ENCODE measurements at places on chromosomes 2 and 18.

DNA sequence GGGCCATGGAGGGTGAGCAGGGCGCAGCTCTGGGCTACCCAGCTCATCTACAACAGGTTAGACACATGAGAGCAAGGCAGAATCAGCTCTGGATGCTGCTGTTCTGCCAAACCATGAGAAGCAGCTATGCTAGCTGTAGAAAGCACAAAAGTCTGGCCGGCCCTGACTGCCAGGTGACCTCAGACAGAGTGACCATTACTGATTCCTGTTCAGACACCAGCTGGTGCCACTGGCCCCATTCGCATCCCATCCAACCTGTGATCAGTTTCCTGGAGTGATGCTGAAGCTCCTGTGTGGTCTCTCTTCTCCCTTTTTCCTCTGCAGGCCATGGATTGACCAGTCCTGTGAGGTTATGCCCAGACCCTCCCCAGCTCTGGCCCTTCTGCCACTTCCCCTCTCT lies 14.3 kb downstream of the RBMS1 start:
- DNase-seq, result no peak

GRCh38 chr18:63088262-63088661 lies 231.3 kb downstream of the BCL2 start:
- DNase-seq, result no peak

GRCh38 chr2:10022041-10022421 lies 21.3 kb upstream of the KLF11 start:
- DNase-seq, result no peak

- DNase-seq, result no peak
Observed at GRCh38 chr2:120473522-120474271, 127.8 kb downstream of the INHBB start.

DNA sequence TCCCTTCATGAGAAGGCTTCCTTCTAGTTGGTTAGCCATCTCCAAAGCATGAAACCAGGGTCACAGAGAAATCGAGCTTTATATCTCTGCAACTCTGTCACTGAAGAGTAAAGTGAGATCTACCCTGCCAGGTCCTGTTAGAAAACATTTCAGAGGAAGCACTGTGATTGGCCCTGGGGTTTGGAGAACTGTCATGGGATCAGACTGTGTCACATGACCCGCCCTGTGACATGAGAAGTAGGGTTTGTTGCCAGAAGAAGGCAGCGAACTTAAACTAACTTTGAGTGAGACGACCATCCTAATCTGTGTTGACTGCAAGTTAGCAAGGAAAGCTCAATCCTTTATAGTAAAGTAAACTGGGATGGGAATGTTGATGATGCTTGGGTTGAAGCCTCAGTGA lies 55.5 kb downstream of the SLC9A2 start:
- DNase-seq, result no peak

- no peak for DNase-seq
Observed at GRCh38 chr2:105788670-105789290, 44.1 kb downstream of the NCK2 start.

GRCh38 chr2:9234680-9235146 lies 28.1 kb downstream of the ASAP2 start:
- DNase-seq, result no peak

- no peak for DNase-seq
Observed at GRCh38 chr2:38217401-38218188, 141.6 kb upstream of the CYP1B1 start.

DNA sequence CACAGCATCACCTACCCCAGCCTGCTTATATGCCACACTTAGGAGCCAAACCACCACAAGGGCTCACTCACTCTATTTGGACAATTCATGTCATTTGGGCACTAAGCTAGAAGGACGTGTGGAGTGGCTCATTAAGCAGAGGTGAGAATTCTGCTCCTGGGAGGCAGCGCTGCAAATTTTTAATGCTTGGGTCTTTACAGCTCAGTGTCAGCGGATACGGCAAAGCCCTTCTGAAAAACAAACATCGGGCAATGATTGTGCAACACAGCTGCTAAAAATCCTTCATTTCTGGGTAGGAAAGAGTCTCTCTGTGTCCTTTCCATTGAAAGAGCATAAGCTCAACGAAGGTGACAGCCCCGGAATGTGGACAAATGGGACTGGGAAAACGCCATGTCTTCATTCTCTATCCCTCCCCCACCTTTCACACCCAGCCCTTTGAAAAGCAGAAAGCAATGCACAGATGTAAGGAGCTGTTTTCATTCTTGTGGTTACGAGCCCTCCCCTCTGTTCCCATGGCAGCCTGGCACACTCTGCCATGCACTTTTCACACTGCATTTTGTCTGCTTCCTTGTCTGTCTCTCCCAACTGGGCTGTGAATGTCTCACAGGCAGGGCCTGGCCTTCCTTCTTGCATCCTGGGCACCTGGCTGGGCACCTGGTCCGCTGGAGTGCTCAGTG lies 16.0 kb downstream of the TMEM177 start:
- no peak for DNase-seq

DNA sequence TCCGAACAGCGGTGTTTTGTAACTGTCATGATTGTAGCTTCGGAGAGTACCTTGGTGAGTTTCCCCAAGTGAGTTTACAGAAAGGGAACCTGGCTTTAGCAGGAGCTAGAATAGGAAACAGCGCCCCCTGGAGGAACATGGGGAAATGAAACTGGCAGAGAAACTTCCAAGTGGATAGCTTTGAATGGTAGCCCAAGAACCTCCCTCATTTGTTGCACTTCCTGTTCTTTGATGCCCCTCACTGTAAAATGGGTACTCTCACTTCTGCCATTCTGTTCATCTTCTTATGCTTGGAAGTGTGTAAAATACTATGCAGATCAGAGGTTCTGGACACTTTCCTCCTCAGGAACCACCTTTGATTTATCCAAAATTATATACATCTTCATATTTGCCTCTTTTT lies 36.2 kb downstream of the CHST10 start:
- DNase-seq, result peak; percentile 53

DNA sequence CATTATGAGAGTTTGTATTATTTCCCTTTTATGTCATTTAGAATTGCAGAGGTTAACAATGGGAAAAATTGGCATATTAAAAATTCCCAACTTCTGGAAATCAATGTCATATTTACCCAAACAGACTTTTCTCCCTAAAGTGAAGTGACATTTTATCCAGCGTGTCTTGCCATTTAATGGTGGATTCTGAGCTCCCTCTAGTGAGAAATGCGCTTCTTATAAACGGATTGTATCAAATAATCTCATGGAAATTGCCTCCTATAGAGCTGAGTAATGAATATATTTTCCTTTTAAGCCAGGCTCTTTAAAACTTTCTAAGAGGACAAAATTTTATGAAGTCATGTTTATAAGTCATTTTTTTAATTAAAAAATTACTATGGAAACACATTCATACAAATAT lies 5.7 kb upstream of the GCFC2 start:
- DNase-seq, result no peak

DNA sequence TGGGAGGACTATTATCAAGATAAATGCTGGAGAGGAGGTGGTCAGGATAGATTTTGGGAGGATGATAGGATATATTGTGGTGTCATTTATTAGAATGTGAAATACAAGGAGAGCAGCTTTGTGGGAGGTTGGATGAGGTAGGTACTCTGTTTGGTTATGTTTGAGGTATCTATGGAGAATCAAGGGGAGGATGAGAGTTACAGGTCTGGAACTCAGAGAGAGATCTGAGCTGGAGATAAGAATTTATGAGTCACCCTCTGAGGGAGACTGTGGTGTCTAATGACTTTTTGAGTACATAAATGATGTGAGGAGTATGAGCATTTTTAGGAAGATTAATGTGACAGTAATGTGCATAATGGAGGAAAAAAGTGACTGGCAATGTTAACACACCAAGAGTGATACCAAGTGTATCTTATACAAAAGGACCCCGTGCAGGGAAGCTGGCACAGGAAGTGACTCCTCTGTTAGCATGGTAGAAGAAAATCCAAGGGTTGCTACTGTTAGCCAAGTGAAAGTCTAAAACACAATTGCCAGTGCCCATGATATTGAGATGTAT lies 48.2 kb downstream of the CRIM1 start:
- DNase-seq, result no peak

- DNase-seq, result no peak
Observed at GRCh38 chr2:35463805-35464596, 891.6 kb upstream of the CRIM1 start.

DNA sequence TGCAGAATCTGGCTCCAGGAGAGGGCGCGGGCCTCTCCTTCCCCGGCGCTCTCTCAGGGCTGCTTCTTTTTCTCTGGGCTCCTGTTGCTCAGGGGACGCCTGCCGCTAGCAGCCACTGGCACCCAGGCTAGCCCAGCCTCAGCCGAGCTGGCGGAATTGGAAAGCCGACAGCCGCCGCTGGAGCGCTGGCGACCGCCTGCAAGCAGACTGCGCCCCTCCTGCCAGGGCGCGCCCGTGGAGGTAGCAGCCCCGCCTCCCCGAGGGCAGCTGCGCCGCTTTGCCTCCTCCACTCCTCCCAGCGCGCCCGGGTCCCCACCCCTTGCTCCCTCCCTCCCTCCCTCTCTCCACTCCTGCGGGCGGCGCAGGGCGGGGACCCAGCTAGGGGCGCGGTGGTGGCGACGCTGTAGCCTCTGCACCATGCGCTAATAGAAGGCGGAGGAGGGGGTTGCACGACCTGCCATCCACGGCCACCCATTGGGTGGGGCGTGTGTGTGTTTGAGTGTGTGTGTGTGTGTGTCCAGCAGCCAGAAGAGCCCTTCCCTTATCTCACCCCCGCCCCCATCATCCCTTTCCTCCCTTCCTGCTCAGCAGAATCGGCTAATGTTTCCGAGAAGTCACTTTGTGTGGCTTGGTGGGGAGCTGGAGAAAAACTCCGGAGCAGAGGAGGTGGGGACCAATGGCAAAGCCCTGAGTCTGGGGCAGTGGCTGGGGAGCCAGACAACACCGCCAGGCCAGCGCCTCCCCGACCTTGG lies at the start of gene SCN9A:
TSS of gene SCN9A (minus strand) at position 209 of the 752 bp plus-strand sequence. CDS start 64,188 bp downstream, outside the sequence.
- no peak for DNase-seq

DNA sequence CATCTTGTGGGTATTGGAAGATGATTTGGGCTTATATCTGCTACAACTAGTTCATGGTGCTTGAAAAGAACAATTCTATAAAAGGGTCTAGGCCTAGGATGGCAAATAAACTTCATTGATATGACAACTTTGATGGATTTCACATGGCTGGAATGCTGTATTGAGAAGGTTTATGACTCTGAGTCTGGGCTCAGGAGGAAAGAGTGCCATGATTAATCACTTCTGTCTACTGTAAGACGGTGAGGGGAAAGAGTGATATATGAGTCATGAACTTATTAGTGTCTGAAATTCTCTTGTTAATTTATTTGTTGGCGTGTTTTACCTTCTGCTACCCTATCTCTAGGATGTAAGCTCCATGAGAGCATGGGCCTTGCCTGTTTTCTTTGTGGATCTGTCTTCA lies 17.0 kb upstream of the ADCYAP1 start:
- DNase-seq, result no peak

DNA sequence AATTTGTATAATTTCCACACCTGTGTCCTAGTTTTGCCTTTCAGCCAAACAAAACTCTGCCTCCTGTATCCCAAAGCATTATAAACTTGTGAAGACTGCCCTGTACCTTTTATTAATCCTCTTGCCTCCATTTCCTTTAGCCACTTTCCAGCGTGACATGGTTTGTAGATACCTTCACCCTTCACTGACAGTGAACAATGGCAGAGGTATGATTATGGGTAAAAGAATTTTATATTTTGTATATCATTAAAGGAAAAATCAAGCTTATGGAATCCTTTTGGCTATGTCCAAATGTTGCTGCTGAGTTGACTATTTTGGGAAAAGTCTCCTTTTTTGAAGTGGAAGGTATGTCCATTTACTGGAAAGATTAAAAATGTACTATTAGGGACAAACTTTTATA lies 251.7 kb downstream of the HNMT start:
- no peak for DNase-seq

DNA sequence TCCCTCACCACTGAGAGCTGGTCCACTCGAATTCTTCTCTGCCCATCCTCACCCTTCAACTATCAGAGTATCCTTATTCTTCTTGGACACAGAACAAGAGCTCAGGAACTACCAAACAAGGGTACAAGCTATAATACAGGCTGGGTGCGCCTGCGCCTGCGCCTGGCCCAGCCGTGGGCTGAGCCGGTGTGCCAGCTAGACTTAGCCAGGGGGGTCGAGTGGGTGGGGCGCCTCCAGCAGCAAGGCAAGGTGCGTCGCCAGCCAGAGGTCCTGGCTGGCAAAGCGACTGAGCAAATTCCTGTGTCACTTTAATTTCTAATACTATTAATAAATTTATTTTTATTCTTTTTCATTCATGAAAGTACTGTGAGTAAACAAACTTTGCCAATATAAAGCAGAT lies 1072.6 kb upstream of the PIK3C3 start:
- DNase-seq, result no peak

GRCh38 chr2:54317973-54318372 lies 61.9 kb upstream of the TSPYL6 start:
- DNase-seq, result no peak

DNA sequence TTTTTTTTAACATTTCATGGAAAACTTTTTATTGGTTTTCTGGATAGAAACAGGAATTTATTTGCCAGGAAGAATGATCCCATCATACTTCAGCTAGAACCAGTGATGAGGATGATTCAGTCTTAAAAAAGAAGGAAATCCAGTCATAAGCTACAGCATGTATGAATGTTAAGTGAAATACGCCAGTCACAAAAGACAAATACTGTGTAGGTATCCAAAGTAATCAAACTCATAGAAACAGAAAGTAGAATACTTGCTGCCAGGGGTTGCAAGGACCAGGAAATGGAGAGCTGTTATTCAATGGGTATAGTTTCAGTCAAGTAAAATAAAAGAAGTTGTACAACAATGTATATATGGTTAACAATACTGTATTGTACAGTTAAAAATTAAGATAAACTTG lies 21.3 kb downstream of the PSME4 start:
- DNase-seq, result no peak

GRCh38 chr2:9057939-9058761 lies 54.7 kb upstream of the MBOAT2 start:
- DNase-seq, result no peak

DNA sequence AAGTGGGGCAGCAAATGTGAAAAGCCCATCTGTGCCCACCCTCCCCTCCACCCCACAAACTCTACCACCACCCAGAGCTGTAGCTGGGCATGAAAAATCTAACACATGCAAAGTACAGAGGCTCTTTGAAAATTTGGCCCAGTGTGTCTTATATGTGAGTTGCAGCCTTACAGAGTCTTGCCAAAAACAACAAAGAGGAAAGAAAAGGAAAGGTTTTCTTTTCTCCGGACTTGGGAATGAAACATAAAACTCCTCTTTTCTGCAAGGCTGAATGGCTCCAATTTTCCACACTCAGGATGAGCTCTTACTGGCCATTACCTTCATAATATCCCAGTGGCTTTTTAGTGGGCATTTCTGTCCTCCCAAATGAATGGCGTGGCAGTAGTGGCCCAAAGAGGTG lies 27.9 kb upstream of the POU3F3 start:
- no peak for DNase-seq

GRCh38 chr2:13638181-13638580 lies 921.4 kb downstream of the TRIB2 start:
- no peak for DNase-seq

DNA sequence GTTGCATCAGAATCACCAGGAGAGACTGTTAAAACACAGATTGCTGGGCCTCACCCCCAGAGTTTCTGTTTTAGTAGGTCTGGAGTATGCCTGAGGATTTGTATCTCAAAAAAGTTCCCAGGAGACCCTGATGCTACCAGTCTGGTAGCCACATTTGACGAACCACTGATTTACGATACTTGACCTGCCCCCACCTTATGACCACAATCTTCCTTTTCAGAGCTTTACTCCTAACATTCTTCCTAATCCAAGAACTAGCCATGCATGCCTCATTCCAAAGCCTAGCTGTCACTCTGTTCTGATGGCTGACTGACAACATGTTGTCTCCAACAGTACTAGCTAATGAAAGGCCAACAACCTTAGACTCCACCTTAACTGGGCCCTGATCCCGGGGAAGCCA lies 191.4 kb downstream of the MBD2 start:
- DNase-seq, result no peak

- peak; percentile 37 for DNase-seq
Observed at GRCh38 chr2:68371581-68371980, 6.5 kb downstream of the PLEK start.
